ENCODE measurements at places on chromosomes 5 and 9. TPM values are rescaled to one million over a fixed set of nuclear protein-coding genes. Genes with fewer than 3 reads are reported as not detected.
A peak's percentile ranks its signal among the peaks of the same experiment; 100 is the strongest.

- DNase-seq, result peak; percentile 58
These were observed 52.9 kb downstream of the C9orf50 start for GRCh38 chr9:129567842-129568559.

DNA sequence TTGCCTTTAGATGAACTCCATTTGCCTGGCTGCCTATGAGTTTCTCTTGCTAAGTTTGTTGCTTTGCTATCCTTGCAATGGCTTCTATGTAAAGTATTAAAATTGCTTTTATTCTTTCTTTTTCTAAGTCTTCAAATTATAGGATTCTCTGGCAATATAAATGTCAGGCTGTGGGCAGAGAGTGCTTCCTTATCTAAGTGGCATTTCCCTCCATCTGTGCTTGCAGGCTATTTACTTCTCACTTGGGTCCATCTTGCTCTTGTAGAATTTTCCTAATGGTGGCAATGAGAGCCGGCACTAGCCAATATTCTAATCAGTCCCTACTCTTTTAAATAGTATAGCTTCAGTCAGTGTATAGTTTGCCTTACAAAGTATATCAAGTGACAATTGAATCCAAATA, 63.3 kb downstream of the FAM174A start:
- DNase-seq, result no peak

ADAMTSL1 gene
- total RNA-seq, result 2.5 TPM

DNA sequence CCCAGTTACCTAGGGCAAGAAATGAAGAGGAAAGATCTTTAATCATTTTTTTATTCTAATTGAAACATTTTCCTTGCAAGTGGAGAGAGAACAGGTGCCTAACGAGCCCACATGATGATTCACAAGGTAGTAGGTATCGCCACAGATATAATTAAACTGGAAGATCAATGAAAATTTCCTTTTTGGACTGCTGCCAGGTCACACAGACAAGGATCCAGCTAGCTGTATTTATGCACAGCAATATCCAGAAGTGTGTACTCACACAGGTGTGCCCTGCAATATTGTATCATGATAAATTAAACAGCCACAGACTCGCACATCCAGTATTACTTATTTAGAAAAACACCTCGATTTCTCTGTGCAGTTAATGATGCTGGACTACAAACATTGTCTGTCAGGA, 294.0 kb upstream of the SMARCA2 start:
- DNase-seq, result no peak

GRCh38 chr5:175059687-175060211, 335.4 kb downstream of the MSX2 start:
- peak; percentile 49 for DNase-seq

DNA sequence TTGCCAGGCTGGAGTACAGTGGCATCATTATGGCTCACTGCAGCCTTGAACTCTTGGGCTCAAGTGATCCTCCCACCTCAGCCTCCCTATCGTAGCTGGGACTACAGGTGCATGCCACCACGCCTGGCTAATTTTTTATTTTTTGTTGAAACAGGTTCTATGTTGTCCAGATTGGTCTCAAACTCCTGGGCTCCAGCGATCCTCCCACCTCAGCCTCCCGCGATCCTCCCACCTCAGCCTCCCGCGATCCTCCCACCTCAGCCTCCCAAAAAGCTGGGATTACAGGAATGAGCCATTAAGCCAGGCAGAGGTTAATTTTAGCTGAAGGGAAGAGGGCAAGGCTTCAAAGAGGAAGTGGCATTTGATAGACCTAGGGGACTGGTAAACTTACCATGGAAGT, 32.8 kb upstream of the CCNB1 start:
- DNase-seq, result no peak

DNA sequence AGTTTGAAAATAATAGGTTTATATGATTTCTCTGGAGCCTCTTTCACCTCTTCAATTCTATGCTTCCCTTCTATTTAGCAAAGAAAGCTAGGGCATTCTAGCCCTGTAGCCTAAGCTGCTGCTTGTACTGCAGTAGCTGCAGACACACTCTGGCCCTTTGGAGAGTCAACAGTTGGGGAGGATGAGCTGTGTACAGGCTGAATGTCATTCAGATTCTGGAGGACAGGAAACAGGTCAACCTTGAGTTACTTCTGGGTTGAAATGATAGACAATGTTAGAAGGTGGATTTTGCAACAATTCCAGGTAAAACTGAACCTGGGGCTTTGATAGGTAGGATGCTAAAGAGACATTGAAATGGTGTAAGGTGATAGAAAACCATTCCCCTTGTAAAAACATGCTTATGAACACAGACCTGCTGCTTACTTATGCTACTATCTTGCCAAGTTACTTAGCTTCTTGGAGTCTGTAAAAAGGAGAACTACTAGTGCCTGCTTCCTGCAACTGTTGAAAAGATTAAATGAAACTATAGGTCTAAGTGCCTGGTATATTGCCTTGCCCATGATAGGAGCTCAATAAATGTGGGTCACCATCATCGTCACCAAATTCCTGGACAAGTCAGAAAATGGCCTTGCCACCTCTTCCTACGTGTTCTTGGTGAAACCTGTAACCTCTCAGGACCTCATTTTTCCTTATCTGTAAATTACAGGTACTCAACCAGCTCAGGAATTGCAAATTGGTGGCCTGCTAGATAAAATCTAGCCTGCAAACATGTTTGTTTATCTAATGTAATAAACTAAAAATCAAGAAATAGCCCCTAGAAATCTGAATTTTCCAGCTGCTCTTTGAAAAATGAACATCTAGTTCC, 83.7 kb downstream of the GALNT10 start:
- DNase-seq, result no peak

GRCh38 chr5:64767959-64768357, 533 bp downstream of the SREK1IP1 start:
- no peak for DNase-seq

DNA sequence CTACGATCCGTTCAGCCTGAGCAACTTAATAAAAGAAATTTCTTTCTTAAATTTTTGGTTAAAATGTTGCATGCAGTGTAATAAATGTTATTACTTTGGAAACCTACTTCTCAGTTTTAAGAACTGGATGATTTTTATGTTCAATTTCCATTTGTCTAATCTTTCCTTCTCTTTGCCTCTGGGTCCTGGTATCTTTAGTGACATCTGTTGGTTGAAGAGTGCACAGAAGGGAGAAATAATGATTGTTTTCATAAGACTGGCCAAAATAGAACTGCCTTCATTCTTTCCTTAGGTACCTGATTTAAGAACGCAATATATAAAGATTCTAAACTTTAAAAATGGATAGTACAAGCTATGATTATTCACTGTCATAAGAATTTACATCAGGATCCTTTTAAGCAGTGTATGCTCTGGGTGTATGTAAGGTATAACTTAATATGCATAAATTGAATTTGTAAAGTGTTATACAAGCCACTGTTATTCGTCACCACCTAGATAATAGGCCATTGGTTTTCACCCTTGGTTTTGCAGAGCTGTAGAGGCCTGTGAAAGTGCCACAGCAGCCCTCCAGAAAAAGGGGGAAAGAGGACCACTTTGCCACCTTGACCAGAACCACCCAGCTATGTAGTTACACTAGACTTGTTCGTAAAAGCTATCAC, 82.8 kb upstream of the TLX3 start:
- no peak for DNase-seq

DNA sequence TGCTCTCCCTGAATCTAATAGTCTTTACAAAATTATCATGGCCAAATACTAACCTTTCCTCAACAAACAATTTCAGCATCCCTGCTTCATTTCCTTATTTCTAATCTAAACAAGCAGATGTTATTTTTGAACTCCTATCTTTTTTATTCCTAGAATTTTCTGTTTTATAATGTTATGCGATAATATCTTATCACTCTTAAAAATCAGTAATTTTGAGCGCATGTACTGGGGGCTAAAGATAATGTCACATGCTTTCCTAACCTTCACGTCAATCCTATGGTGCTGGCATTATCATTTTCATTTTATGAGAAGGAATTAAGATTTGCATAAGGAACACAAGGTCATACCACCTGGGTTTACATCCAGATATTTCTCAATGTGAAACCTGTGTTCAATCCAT, 648.0 kb downstream of the BRINP1 start:
- no peak for DNase-seq

DNA sequence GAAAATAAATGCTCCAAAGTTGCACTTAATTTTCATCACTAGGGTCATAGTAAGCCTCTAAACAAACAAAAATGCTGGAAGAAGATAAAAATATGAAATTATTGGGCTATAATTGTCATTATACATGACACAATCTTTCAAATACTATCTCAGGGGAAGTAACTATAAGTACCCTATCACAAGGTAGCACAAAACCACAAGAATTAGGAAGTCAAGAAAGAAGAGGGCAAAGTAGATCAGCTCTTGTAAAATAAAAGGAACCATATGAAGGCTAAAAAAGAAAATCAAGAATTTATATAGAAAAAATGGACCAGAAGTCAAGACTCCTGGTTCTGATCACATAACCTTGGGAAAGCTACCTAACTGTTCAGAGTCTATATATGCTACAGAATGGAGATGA, 48.1 kb downstream of the DIAPH1 start:
- no peak for DNase-seq

DNA sequence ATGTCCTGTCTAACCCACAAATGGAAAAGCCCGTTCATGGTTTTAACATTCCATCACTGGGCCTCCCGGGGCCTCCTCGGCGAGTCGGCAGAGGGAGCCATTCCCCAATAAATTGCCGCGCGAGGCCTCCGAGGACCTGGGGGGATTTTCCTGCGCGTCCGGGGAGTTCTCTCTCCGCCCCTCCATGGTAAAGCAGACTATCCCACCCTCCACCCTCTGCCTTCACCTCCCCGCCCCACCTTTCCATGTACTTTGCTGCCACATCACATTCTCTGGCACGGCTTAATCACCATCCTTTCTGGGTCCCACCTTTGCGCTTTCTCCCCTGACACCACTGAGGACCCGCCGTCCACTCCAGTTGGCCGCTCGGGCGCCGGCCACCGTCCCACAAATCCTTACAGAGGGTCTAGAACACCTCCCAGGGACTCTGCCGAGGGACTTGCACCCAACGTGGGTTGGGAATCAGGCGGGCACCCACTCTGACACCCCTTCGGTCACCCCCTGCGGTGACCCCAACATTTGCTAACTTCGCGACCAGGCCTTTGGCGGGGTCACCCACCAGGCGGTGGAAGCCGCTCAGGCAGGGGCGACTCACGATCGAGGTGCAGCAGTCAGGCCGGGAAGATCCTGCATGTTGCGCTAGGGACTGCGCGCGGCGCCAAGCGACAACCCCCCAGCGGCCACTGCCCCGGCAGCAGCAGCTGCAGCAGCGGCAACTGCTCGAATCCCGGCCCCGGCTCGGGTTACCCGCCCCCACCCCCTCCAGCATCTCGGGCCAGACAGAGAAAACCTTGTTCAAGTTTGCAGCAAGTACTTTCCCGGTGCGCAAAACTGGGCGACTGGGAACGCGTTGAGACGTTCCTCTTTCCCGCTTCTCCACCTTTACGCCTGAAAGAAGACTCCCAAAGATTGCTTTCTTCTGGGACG, at the start of gene MEGF10:
Gene MEGF10, plus strand, starts transcription at position 778 of the 927 bp plus-strand sequence. CDS start 40,513 bp downstream, outside the sequence.
- DNase-seq, result peak; percentile 46

LCN10 gene
- total RNA-seq, result 9.3 TPM

DNA sequence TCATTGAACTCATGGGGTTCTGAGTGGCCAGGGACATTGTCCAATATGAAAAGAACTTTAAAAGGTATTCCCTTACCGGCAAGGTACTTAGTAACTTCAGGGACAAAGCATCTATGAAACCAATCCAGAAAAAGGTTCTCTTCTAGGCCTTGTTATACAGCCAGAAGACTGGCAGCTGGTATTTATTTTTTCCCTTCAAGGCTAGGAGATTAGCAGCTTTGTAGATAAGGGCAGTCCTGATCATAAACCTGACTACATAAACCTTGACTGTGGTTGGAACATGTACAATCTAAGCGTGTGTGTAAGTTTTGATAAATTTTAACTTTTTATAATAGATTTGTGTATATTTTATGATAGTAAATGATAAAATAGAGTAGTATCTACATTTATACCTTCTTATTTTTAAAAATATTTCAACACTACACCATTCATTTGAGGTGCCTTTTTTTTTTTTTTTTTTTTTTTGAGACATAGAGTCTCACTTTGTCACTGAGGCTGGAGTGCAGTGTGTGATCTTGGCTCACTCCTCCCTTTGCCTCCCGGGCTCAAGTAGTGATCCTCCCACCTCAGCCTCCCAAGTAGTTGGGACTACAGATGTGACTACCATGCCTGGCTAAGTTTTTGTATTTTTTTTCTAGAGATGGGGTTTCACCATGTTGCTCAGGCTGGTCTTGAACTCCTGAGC, 24.5 kb downstream of the RANBP17 start:
- no peak for DNase-seq

DNA sequence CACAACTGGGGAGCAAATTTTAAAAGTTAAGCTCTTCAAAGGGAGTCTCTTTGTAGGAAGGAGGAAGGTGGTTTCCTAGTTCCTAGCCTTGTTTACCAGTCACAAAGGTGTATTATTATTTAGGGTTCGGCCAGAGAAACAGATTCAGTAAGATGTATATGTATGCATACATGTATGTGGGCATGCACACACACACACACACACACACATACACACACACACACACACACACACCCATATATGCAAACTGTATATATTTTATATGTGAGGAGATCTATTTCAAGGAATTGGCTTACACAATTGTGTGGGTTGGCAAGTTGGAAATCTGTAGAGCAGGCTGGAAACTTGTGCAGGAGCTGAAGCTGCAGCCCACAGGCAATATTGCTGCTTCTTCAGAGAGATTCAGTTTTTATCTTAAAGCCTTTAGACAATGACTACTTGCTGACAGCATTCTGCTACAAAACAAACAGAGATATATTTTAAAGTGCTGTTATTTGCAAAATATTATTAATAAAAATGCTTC, 75.3 kb upstream of the DNAH5 start:
- DNase-seq, result no peak

DNA sequence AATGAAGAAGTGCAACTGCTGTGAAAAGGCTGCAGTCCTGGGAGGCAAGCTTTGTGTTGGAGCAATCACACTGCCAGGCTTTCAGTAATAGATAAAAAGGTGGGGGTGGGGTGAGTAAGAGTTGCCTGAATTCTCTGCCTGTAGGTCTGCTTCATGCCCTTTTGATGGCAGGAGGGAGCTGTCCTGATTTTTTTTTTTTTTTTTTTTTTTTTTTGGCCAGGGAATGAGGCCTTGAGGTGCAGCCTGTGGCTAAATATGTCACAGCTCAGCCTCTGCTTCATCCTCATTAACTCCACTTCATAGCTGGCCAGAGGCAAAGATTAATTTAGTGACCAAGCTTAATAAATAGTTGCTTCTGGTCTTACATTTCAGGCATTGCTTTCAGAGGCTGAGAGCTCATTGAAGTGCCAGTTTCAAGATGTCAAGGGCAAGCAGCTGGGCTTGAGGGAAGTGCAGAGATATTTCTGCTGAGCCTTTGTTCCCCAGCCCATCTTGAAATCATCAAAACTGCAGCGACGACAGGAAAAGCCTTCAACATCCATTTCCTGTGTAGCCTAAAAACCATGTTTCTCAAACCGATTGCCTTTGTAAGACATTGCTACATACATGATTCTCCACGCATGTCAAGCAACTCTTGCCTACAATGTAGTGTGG, 134.7 kb downstream of the MACIR start:
- DNase-seq, result no peak

GRCh38 chr5:127143722-127144121, 70.4 kb upstream of the C5orf63 start:
- no peak for DNase-seq

SPATA31C1 gene
- total RNA-seq, result not detected

GRCh38 chr5:149617760-149618306, 36.5 kb downstream of the ARHGEF37 start:
- DNase-seq, result no peak

GRCh38 chr5:31942546-31942945, 231.6 kb downstream of the GOLPH3 start:
- DNase-seq, result no peak

- DNase-seq, result no peak
These were observed 51.6 kb downstream of the DCAF10 start for GRCh38 chr9:37852222-37852621.

Data from left cardiac atrium (tissue), 4 donors.